ENCODE measurements at places on chromosomes 3 and 15.
A peak's percentile ranks its signal among the peaks of the same experiment; 100 is the strongest.

GRCh38 chr3:111769992-111770352 is 89.1 kb upstream of the PHLDB2 start:
- no peak for DNase-seq

DNA sequence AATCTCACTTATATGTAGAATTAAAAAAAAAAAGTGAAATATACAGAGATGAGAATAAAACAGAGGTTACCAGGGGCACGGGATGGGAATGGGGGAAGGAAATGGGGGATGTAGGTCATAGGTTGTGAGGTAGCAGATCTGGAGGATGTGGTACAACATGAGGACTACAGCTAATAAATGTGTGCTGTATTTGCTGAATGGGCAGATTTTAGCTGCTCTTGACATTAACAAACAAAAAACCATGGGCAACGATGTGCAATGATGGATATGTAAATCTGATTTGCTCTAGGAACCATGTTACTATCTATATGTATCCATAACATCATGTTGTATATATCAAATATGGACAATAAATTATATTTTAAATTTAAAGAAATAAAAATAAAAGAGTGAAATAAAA is 87.4 kb downstream of the FGF12 start:
- no peak for DNase-seq

DNA sequence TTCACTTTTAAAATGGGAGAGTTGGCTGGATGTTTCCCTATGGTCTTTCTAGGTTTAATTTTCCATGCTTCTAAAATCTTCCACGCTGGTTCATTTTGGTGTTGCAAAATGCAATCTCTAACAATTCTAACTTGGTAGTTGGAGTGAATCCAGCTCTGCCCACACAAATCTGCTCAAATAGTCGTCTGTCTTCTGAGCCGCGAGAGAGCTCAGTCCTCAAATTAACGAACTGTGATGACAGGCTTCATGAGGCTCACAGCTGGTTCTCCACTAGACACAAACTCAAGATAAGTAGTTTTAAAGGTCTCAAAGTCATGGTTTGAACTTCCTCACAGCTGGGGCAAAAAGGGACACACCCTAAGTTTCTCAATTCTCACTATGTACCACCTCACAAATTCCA is 178.6 kb upstream of the LYSMD4 start:
- no peak for DNase-seq

DNA sequence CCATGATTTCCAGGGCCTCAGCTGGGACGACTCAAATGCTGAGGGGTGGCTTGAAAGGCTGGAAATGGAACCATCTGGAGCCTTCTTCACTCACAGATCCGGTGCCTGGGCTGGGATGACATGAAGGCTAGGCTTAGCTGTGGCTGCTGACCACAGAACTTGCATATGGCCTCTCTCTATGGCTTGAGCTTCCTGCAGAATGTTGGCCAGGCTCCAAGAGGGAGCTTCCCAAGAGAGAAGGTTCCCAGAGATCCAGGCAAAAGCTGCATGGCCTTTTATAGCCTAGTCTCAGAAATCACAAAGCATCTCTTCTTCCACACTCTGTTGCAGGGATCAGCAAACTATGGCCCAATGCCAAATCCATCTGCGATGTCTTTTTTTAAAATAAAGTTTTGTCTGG is 44.8 kb downstream of the GATM start:
- peak; percentile 31 for DNase-seq

- peak; percentile 82 for DNase-seq
Observed at GRCh38 chr15:89556413-89557262, 18.6 kb upstream of the TICRR start.

- no peak for DNase-seq
Observed at GRCh38 chr15:31495281-31495680, 168.6 kb downstream of the KLF13 start.

GRCh38 chr15:90001683-90002427 is 731 bp downstream of the ZNF710 start:
- peak; percentile 67 for DNase-seq

DNA sequence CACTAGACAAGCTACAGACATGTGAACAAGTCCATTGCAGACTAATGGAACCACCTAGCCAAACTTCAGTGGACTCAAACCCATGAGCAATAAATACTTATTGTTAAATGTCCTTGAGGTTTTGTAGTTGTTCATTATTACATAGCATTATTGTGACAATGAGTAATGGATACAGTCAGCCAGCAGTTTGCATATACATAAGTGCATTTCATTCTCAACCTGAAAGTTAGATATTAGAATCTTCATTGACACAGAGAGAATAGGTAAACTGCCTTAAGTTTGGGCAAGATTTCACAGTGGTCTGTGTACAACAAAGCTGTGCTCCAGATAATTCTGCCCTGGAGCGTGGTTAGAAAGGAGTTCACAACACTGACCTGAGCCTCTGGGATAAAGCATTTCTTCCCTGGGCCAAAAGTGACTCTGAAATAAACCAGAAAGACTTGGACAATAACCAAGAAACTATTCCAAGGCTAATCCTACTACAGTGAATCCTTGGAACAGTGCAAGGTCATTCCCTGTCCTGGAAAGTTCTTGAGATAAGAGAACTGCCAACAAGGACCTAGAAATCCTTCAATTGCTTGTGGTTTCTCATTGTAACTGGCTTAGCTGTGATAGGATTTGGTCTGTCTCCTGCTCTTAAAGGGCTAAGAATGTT is 225.5 kb upstream of the STT3B start:
- DNase-seq, result no peak

- DNase-seq, result no peak
Observed at GRCh38 chr3:11370191-11370590, 98.0 kb downstream of the ATG7 start.

GRCh38 chr15:60614028-60614427 is 135.1 kb upstream of the ICE2 start:
- no peak for DNase-seq

- DNase-seq, result no peak
Observed at GRCh38 chr3:67059443-67059842, 61.3 kb downstream of the KBTBD8 start.

DNA sequence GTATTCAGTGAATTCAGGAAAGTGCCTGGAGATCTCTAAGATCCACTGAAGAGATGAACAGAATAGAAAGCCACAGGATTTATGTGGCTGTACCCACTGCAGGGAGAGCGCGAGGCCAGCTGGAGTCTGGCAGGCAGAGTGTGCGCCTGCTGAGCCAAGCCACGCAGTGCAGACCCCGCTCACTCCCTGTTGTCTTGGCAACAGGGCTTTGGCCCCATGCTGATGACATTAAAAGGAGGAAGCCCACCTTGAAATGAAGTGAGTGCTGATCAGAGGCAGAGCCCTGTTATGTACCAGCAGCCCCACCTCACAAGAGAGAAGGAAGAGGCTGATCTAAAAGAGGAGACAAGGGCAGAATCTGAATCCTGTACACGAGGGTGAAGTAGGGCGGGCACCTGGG is 36.7 kb downstream of the PXYLP1 start:
- no peak for DNase-seq

- DNase-seq, result no peak
Observed at GRCh38 chr3:160780245-160780644, 24.2 kb downstream of the PPM1L start.

GRCh38 chr3:66083096-66083678 is 44.5 kb upstream of the MAGI1 start:
- no peak for DNase-seq

DNA sequence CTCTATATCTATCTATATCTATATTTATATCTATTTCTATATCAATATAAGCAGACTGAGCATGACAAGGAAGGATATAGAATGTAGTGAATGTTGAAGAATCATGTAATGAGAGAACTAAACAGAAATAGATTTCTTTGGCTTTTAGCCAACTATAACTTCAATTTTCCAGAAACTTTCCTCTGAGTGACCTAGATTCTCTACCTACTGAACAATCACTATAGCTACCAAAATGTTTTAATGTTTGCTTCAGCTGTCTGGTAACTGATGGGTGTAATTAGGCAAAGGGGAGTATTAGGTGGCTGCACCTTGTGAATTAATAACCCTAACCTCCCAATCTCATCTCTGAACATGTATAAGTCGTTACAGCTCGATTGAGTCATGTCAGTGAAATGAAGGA is 76.4 kb upstream of the ROBO1 start:
- no peak for DNase-seq

DNA sequence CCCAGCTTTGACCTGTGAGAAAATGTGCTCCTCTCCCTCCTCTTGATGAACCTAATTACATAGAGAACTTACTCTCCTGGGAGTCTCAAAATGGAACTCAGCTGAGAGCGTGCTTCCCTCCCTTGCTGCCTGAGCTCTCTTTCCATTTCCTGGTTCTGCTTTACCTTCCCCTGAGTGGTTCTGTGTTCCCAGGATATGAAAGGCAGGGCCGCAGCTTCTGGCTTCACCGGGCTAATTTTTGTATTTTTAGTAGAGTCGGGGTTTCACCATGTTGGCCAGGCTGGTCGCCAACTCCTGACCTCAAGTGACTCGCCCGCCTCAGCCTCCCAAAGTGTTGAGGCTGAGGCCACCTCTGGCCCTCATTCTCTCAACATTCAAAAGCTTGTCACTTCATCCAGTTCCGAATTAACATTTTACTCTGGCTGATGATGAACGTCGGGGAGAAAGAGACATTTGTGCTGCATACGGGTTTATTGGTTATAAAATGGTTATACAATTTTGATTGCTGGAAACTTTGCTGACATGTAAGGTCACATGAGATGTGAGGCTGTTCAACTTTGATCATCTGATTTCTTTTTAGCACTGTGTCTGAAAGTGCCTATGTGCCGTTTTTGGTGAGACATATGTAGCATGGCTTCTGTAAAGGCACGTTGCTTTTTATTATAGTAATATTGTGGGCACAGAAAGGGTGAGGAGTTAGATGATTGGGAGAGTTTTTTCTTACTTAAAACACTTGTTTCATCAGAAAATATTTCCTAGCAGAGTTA is 6.6 kb downstream of the PLS1 start:
- DNase-seq, result no peak

GRCh38 chr3:46699676-46700523 is 1.3 kb upstream of the TMIE start:
- peak; percentile 18 for DNase-seq

GRCh38 chr3:131538968-131539367 is 36.2 kb upstream of the MRPL3 start:
- DNase-seq, result no peak

DNA sequence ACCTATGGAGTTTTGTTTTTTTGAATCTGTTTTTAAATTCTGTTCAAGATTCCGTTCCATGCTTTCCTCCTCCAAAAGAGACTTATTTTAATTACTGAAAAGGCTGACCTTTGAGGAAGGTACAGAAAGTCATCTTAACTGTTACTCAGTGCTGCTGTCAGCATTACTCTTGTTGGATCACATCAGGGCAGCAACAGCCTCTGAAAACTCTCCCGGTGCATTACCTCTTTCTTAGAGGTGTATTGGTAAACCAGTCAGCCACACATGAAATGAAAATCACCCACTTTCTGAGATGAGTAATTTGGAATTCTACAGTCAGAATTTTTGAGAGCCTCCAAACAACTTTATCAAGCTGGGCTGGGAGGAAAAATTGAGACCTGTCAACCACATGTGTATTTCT is 88.5 kb upstream of the LIMD1 start:
- no peak for DNase-seq

GRCh38 chr3:112740835-112741234 is 99.9 kb upstream of the CCDC80 start:
- no peak for DNase-seq

GRCh38 chr15:69973102-69973714 is 124.5 kb downstream of the TLE3 start:
- peak; percentile 73 for DNase-seq

DNA sequence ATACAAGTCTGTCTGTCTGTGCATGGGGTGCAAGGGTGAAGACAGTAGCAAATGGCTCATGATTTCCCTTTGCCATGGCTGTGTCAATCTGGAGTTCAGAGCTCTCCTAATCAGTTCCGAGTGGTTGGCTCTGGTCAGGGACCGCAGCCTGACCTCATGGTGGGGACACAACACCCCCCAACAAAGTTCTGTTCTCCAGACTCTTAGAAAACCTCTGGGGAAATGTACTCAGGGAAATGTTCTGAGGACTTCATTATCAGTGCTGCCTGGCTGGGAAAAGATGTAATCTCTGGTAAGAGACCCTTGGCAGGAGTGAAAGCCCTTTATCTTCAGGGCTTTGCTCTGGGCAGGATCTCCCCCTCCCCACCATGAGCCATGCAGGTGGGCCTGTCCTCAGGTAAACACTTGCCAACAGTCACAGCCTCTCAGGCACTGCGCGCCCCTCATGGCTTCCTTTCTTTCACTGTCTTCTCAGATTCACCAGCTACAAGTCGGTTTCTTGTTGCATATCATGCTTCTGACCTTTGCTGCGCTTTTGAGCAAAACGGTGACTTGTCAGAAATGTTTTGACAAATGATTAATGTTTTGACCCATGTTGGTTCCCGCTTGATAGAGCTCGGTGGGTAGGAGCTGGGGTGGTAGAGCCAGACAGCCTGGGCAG is 95.5 kb downstream of the ST6GAL1 start:
- no peak for DNase-seq

- peak; percentile 13 for DNase-seq
Observed at GRCh38 chr3:66938338-66938963, 59.7 kb upstream of the KBTBD8 start.

DNA sequence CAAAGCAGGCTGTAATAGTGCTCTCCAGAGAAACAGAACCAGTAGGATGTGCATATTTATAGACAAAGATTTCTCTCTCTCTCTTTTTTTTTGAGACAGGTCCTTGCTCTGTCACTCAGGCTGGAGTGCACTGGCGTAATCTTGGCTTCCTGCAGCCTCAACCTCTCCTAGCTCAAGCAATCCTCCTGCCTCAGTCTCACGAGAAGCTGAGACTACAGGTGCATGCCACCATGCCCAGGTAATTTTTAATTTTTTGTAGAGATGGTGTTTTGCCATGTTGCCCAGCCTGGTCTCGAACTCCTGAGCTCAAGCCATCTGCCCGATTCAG is 67.1 kb upstream of the CHD2 start:
- no peak for DNase-seq

DNA sequence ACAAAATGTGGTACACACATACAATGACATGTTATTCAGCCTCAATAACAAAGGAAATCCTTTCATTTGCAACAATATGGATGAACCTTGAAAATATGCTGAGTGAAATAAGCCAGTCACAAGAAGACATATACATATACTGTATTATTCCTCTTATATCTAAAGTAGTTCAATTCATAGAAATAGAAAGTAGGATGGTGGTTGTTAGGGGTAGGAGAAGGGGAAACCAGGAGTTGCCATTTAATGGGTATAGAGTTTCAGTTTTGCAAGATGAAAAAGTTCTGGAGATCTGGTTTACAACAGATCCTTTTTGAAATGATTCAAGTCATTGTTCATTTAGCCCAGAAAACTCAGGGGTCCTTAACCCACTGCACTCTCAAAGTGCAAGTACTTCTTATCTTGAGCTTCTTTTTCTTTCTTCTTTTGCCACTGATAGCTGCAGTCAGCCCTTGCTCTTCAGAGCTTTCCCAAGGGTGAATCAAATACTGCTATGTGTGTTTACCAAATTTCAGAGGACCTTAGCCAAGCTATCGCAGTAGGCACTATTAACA is 208.0 kb upstream of the EOMES start:
- DNase-seq, result no peak

DNA sequence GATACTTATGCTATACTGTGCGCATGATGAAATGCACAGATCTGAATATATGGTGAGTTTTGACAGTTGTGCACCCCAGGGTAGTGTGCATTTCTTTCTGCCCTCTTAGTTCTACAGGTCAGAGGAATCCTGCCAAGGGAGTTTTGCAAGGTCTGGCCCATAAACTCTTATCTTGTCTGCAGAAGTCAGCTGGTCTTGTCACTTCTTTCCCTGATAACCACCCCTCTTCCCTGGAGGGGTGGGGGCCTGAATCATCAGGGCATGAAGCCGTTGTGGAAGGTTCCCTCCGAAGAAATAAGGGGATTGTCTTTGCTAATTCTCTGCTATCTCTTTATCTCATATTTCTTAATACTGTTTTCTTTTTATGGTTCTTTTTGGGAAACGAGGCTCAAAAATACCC is 30.4 kb downstream of the TRIM71 start:
- DNase-seq, result no peak
